ENCODE measurements at places on chromosomes 11 and 22.
A peak's percentile ranks its signal among the peaks of the same experiment; 100 is the strongest.

- no peak for DNase-seq
Observed at GRCh38 chr11:120272303-120272702, 32.4 kb downstream of the POU2F3 start.

GRCh38 chr11:63767565-63768236 lies 874 bp downstream of the ZFTA start:
- DNase-seq: no peak

GRCh38 chr22:43236411-43237166 lies 49.7 kb upstream of the TTLL12 start:
- DNase-seq: no peak

DNA sequence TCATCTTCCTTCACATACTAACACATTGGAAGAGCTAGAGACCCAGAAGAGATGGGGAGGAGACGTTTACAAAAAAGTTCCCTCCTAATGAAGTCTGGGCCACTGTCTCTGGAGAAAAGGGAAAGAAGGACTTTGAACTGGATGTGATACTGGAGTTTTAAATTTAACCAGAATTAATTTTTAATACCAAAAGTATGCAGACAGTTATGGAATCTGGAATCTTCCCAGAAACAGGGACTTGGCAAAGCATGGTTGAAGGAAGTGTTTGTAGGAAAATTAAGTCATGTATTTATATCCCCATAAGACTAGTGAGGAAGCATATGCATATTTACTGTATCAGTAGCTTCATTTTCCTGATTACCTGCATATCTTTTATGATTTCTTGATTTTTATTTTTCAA lies 215.5 kb downstream of the TTC28 start:
- DNase-seq: no peak

GRCh38 chr11:96061069-96061468 lies 137.2 kb upstream of the MTMR2 start:
- DNase-seq: no peak

GRCh38 chr22:38262051-38262795 lies 10.6 kb downstream of the TMEM184B start:
- no peak for DNase-seq

DNA sequence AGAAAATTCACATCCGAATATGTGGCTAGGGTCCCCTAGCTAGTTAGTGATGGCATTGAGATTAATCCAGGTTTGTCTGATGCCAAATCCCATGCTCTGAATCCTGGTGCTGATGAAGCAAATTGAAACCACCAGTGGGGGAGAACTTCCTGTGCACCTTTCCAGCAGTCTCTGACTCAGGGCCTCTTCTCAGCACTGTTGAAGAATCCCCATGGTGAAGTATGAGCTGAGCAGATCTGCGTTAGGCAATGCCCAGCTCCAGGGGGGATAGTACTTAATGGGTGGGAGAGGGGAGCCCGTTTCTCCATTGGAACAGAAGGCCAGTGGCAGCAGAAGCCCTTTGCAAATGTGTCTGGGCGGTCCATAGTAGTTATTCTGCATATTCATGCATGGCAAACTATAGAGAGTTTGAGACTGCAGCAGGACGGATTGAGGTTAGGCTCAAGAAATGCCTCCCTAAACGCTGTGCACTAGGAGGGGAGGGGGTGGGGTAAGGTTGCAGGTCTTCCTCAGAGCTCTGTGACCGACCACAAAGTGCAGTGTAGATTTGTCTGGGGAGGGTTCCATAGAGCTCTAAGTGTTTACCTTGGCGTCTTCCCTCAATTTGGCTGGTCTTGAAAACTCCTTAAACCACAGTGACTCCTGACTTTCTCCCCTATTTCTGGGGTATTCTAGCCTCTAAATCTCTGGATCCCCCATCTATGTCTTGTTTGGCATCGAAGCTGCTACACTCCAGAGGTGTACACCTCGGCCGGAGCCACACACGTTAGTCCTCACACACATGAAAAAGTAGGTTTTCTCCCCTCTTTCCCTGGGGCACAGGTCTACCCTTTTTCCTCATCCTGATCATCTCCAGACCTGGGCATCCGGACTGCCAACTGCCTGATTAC lies 4.8 kb downstream of the POU2F3 start:
- no peak for DNase-seq

DNA sequence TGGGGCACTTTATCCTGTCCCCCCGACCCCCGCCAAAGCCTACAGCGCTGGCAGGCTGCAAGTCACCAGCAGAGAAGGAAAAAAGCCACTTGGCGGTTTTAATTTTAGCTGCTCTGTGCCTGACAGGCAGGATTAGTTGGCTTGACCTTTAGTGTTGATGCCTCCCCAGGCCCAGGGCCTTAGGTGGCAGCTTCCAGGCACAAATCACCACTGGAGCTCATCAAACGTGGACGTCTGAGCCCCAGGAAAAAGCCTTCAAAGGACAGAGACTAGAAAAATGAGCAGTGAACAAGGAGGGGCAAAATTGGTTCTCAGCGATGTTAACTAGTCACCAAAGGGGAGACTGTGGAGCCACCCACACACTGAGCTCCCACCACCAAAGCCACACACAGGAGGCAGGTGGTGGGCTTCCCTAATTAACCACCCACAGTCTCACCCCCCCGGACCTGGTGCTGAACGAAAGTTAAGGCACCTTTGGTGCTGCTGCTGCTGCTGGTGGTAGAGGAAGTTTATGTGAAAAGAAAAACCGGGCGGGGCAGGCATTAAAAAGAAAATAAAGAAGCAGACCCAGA lies 4.4 kb upstream of the PYGM start:
- DNase-seq: no peak

DNA sequence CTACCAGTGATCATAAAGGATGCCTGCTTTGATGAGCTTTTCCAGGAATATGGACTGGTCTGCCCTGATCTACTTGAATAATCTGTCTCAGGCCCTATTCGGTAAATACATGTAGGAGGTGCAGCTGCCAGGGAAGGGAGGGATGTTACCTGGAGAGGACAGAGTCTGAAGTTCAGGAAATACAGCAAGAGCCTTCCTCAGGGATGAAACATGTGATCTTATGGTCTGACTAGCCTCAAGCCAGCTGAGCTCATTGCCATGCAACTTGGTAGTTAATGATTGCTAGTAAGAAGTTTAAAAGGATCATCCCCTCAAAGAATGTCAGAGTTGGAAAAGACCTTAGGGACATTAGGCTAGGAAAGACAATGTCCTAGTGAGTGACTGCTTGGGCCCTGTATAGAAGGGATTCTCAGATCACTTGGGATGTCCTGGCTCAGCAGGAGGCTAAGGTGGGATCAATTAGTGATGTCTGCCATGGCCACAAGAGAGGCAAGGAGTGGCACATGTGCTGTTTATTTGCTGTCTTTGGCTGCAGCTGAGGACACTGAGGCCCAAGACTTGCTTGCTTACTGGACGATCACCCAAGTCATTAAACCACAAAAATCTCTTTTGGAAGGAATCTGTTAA lies 18.5 kb downstream of the PTPRJ start:
- DNase-seq: no peak

GRCh38 chr22:44730490-44731356 lies 21.7 kb upstream of the ARHGAP8 start:
- DNase-seq: no peak

DNA sequence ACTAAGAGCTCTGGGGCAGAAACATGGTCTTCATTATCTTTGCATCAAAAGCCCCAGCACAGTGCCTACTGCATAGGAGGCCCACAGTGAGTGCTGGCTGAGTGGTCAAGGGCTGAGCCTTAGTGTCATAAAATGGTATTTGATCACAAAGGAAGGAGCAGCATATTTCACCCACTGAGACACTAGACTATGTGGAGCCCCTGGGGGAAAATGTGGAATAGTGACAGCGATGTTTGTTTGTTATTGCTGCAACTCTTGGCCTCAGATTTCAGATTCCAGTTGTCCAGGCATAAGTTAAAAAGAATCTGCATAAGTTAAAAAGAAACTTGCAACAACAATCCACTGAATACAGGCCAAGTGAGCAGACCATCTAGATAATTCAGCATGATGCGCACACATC lies 7.0 kb downstream of the KIRREL3 start:
- no peak for DNase-seq

GRCh38 chr11:73195191-73196007 lies 22.7 kb upstream of the P2RY2 start:
- no peak for DNase-seq

DNA sequence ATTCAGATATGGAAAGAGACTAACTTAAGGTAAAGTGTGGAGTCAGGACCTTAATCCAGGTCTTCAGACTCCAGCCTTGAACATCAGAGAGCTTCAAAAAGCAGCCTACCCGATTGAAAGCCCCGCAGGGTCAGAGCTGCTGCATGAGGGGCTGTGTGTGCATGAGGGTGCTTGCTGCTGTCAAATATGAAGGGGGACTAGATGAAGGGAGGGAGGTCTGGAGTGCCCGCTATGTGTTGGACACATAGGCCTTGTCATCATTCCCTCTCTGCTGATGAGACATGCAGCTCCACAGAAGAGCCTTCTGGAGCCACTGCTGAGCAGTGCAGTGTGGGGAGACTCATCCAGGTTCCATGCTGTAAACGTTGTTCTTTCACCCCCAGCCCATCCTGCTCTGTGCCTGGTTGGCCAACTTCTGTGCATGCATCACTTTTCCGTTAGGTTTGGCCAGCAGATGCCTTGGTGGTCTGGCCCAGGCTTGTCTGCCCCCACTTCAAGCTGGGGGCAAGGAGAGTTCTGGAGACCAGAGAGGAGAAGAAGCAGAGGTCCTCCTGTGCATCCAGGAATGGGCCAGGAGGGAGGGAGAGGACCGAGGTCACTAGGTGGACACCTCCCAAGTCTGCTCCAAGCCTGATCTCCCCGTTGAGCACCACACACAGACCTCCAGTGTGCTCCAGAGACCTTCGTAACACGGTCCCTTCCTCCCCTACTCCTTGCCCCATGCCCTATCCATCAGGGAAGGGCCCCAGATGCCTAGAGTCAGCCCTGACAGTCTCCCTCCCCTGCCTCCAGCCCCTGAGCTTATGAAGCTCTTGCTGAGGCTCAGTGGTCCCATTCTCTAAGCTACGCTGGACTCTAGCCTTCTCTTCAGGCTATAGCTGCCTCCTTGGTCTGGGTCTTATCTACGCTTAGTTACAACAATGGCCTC lies 32.0 kb downstream of the LRRC32 start:
- DNase-seq: no peak

DNA sequence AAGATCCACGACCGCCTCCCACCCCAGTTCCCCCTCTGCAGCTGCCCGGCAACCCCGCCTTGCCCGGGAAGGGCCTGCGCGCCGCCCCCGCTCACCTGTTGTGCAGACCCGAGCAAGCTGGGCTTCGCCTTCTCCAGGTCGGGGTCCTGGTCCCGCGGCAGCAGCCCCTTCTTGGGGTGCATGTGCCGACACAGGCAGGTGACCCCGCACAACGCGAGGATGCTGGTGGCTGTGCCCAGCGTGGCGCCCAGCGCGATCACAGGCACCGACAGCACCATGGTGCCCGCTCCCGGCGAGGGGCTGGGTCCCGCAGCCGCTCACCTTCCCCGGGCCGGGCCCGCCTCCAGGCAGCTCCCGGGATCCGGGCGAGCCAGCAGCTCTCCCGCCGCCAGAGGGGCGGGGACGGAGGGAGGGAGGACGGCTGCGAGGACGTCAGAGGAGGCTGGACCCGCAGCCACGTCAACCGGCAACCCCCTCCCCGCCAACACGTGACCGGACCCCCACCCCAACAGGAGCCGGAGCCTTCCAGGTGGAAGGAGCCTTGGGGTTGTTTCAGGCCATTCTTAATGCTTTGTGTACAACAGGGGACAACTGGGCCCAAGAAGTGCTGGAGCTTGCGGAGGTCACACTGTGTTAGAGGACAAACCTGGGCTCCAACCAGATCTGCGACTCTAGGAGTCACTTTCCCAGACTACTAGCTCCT lies at the start of gene SYT13:
SYT13 (minus strand) TSS at position 412 of the 703 bp plus-strand sequence; CDS start at position 278, 134 bp downstream.
- no peak for DNase-seq

DNA sequence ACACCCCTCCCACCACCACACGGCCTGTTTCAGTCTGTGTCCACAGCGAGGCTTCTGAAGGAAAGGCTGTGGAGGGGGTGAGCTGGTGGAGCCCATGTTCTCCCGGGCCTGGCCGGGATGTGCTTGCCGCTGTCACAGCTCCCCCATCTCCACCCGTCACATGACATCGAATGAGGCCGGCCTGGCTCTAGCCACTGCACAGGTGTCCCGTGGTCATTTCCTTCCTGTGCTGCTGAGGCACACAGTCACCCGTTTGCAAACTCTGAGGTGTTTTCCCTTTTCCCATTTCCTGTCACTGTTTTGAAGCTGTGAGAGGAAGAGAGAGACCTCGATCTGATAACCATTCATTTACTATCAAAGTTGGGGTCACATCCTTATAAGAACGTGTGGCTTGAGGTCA lies 55.7 kb upstream of the CLDN5 start:
- DNase-seq: no peak

DNA sequence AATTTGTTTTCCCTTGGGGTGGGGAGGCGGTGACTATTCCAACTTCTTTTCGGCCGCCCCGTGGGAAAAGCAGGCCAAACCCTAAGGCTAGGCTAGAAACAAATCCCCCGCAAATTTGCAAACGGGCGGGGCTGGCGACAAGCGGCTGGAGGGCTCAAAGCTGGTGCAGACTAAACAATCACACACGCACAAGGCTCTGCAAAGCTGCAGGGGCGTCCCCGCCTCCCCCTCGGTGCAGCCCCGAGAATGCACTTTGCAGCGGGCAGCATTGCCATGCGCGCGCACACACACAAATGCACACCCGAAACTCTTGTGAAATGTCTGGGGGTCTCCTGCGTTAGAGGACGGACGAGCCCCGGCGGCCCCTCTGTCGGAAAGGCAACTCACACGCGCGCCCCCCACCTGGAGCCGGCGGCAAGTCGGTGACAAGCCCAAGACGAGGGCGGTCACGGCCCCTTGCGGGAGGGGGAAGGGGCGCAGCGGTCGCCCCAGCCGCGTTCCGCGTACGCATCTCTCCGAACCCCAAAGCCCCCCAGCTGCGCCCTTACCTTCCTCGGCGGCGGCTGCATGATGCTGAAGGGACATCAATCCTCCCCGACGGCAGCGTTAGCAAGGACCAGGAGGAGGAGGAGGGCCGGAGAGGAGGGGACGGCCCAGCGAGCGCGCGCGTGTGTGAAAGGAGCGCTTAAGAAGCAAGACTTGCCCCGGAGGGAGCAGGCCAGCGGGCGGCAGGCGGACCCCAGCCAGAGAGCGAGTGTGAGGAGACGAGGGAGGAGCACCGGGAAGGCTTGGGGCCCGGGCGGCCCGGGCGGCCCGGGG lies 600 bp downstream of the FCHSD2 start:
- DNase-seq: peak; percentile 34

DNA sequence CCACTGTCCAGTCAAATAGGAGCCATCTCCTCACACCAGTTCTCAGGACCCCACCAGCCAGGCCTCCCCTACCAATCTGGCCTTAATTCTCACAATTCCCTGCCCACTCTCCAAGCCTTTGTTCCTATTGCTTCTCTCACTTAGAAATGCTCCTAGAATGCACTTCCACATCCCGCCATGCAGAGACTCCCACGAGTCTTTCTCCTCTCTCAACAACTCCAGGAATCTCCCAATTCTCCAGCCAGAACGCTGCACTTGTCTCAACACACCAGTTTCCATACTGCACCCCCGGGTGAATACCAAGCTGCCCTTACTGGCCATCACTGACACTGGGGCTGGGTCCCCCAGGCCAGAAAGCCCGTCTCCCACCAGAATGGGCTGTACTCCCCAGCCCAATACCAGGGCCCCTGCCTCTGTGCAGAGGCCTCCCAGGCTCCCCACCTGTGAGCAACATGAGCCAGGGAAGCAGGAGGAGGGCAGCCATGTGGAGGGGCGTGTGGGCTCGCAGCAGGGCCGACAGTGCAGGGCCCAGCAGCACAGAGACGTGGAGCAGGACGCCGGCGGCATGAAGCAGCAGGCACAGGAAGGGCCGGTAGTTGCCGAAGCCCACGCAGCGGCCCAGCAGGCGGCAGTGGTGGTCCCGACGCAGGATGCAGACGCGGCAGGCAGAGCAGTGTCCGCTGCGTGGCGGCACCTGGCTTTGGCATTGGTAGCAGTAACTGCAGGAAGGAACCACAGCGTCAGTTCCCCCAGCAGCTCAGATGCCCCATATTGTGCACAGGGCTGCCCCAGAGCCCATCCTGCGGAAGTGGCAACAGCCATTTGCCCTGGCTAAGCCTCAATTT lies 2.4 kb downstream of the ZDHHC24 start:
- peak; percentile 43 for DNase-seq
